NCI-H510A (cell line): ENCODE measurements at places on chromosomes 6 and 20.
A peak's percentile ranks its signal among the peaks of the same experiment; 100 is the strongest.

DNA sequence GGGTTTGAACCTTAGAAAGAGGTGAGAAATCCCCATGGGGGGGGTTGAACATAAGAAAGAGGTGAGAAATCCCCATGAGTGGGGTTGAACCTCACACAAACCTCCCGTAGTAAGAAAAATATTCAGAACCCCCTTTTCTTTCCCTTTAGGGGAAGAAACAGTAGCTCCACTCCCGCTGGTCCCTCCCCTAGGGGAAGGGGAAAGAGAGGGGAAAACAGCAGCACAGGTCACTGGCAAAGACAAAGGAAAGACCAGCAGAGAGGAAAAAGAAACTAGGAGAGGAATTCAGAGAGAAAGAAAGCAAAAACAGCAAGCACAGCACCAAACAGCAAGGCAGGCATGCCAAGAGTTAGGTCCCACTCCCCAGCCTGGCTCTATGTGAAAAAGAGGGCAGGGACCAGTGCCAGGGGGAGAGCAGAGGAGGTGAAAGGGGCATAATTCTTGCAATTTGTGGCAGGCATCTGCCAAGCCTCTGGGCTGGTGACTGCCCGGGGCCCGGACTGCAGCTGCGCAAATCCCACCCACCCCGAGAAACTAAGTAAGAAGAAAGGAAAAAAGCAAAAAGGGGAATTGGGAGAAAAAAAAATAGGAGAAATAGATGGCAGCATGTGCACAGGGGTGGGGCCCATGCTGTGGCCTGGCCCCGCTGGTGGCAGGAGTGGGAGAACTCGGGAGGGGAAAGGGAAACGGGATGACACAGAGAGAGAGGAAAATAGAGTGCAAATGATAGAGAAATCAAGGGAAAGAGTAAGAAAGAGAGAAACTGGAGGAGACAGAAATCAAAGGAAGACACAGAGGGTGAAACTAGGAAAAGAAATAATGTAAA, 15.1 kb upstream of the GOPC start:
- no peak for DNase-seq

DNA sequence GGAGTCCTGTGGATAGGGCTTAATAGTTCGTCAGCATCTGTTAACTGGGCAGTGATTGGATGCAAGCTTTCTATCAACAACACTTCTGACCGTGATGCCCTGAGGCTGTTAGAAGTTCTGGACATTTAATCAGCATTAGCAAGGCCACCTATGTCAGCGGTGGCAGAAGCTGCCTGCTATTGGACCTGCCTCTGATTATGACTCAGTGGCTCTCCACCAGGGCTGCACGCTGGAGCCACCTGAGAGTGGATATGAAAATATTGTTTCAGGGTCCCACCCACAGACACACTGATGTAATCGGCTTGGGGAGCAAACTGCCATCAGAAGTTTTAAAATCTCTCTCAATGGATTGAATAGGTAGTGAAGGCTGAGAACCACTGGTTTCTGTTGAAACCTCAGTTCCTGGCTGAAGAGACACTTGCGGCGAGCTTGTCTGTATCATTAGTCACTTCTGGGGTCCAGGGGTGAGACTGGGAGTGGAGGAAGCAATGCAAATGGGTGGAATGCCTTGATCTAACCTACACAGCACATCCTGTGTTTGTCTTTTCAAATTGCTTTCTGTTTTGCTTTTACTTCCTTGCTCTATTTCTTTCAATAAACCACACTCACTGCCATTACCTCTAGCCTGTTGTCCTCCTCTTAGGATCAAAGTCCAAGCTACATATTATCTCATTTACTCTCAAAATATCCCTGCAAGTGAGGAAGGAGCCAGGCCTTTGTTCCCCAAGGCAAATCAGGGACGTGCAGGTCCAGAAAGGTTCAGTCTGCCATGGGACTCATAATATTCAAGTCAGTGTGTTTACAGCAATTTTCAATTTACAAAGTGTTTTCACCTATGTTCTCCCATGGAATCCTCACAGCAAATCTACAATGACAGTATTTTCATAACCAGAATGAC, 4.2 kb downstream of the CLIC5 start:
- DNase-seq: no peak

- no peak for DNase-seq
Observed at GRCh38 chr6:24403501-24403824, 727 bp downstream of the MRS2 start.

- no peak for DNase-seq
Observed at GRCh38 chr6:143164565-143165105, 103.9 kb downstream of the AIG1 start.

- DNase-seq: no peak
Observed at GRCh38 chr6:152166497-152166896, 359.0 kb downstream of the ESR1 start.

GRCh38 chr20:46811224-46812084, 83.2 kb upstream of the EYA2 start:
- peak; percentile 84 for DNase-seq

DNA sequence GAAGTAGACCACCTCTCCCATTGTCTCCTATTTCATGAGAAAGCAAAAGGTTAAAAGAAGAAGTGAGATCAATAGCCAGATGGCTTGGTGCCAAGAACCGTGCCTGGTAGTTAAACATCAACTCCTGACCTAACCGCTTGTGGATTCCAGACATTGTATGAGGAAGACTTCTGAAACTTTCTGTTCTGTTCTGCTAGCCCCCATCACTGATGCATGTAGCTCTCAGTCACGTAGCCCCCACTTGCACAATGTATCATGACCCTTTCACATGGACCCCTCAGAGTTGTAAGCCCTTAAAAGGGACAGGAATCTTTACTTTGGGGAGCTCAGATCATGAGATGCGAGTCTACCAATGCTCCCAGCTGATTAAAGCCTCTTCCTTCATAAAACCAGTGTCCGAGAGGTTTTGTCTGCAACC, 301.2 kb downstream of the RNGTT start:
- no peak for DNase-seq

GRCh38 chr6:67221226-67221625, 1413.9 kb upstream of the ADGRB3 start:
- DNase-seq: no peak

DNA sequence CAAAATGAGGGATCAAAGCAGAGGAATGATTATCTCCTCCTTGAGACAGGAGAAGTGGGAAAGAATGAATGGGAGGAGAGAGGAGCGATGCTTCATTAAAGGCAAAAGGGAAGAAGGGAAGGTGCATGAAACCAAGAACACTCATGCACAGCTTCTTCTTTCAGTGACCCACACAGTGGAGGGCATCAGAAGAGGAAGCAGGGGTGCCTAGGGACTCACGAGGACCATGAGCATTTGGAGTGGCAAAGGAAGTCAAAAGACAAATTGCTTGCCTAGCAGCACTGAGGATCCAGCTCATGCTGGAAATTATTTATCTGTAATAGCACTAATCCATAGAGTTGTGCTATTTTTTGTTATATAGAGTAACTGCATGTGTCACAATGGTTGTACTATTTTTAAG, 66.1 kb downstream of the SMLR1 start:
- DNase-seq: no peak
